ENCODE measurements at places on chromosomes 3 and 15.

GRCh38 chr15:28955993-28956421 lies 70.2 kb downstream of the APBA2 start:
- DNase-seq = no peak
- peaks cover 37% of the 10 kb centered on the region for H3K4me1 ChIP-seq
- peak overlapping the region; percentile 69 for H3K27ac ChIP-seq
- peaks cover 20% of the 10 kb centered on the region for H3K27me3 ChIP-seq
- peaks cover 1% of the 10 kb centered on the region for H3K36me3 ChIP-seq

DNA sequence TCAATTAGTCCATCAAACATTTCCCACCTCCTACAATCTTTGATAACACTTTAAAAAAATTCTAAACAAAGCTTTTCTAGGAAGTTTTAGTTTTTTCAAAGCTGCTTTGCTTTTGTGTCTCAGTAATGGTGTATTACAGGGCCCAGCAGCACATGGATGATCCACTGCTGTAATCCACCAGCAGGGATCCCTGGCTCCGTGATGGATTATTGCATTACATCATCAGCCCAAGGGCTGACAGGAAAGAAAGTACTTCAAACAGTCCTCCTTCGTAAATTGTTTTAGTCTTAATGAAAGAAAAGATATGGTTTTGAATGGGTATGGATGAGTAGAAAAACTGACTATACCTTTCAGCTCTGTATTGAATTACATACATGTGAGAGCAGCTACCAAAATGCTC lies 688.9 kb upstream of the NAALADL2 start:
- no peak overlapping the region for H3K27ac ChIP-seq
- no peak for DNase-seq
- H3K36me3 ChIP-seq = no peaks in the 10 kb centered on the region

- H3K36me3 ChIP-seq = peaks cover 21% of the 10 kb centered on the region
- no peaks in the 10 kb centered on the region for H3K27me3 ChIP-seq
- no peak for DNase-seq
- H3K4me3 ChIP-seq = no peak overlapping the region
- H3K27ac ChIP-seq = no peak overlapping the region
These were observed 3.4 kb upstream of the SELENOT start for GRCh38 chr3:150599611-150600297.

GRCh38 chr15:38127306-38127771 lies 125.3 kb upstream of the SPRED1 start:
- H3K36me3 ChIP-seq = no peaks in the 10 kb centered on the region
- peaks cover 36% of the 10 kb centered on the region for H3K27me3 ChIP-seq
- peaks cover 10% of the 10 kb centered on the region for H3K4me1 ChIP-seq
- H3K4me3 ChIP-seq = no peak overlapping the region
- no peak overlapping the region for H3K27ac ChIP-seq
- DNase-seq = no peak

DNA sequence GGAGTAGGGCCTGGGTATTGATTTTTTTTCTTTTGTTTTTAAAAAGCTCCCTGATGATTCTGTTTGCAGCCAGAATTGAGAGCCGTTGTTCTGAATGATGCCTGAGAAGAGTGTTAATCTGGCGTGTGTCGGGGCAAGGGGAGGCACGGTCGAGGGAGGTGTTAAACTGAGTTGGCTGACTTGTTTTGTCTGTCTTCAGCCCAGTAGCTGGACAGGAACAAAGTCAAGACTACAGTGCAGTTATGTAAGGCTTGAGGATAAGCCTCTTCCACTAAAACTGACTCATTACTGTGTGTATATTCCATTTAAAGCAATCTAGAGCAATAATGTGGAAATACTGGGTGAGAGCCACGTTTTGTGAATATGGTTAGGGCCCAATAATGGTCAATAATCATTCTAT lies 119.0 kb upstream of the DLG1 start:
- no peaks in the 10 kb centered on the region for H3K4me1 ChIP-seq
- no peaks in the 10 kb centered on the region for H3K36me3 ChIP-seq
- peaks cover 41% of the 10 kb centered on the region for H3K27me3 ChIP-seq
- no peak overlapping the region for H3K27ac ChIP-seq
- H3K4me3 ChIP-seq = no peak overlapping the region

- peaks cover 18% of the 10 kb centered on the region for H3K27me3 ChIP-seq
- no peak overlapping the region for H3K27ac ChIP-seq
- no peaks in the 10 kb centered on the region for H3K4me1 ChIP-seq
- no peak overlapping the region for H3K4me3 ChIP-seq
These were observed 258.8 kb upstream of the NR2E3 start for GRCh38 chr15:71551566-71551965.

GRCh38 chr15:85444122-85444745 lies 63.8 kb downstream of the AKAP13 start:
- peaks cover 4% of the 10 kb centered on the region for H3K27me3 ChIP-seq
- peaks cover 34% of the 10 kb centered on the region for H3K4me1 ChIP-seq

DNA sequence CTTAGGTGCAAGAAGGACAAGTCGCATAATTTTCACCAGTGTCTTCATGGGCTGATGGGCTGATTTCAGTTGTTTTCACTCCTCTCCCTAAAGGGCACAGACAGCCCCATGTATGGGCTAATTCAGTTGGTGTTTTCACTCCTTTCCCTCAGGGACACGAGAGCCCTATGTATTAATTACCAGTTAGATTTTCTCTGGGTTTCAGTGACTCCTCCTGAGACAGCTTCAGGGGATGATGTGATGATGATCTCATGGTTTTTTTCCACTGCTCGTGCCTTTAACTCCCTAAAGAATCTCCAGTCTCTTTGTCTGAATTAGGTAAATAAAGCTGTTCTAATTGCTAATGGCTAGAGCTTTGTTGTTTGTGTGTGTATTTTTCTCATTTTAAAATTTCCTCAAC lies 9.9 kb downstream of the RAMAC start:
- no peak overlapping the region for H3K4me3 ChIP-seq
- H3K27ac ChIP-seq = no peak overlapping the region
- H3K4me1 ChIP-seq = peaks cover 13% of the 10 kb centered on the region
- no peaks in the 10 kb centered on the region for H3K27me3 ChIP-seq
- no peak for DNase-seq

DNA sequence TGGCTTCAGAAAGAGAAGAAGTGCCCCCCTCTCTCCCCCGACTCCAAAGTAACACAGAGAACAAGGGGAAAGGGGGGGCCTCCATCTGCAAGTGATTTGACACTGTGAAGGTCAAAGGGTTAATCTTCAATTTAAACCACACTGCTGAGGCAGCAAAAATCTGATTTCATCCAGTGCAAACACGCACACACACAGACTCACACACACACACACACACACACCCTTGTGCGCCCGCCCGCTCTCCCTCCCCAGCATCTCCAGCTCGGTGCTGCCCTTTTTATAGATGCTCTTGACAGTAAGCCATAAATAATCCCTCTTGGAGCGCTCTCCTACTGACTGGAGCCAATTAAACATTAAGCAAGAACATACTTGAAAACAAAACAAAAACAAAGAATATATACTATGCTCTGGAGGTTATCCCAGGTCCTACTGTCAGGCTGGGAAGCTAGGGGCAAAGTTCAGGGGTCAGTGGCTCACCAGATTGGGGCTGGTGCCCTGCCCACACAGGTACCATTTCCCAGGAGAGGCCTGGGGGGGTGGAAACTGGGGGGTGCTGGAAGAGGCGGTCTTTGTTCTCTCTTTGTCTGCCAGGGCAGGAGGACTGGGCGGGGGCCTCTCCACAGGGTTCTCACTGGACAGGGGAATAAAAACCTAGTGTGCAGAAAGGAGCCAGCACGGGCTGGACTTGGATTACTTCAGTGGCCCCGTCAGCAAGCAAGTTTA lies 16.3 kb downstream of the BMF start:
- H3K27ac ChIP-seq = no peak overlapping the region
- DNase-seq = no peak
- peaks cover 28% of the 10 kb centered on the region for H3K4me1 ChIP-seq
- H3K36me3 ChIP-seq = no peaks in the 10 kb centered on the region

GRCh38 chr15:96737408-96737807 lies 406.9 kb downstream of the NR2F2 start:
- H3K36me3 ChIP-seq = no peaks in the 10 kb centered on the region
- H3K27me3 ChIP-seq = no peaks in the 10 kb centered on the region
- no peak for DNase-seq
- no peak overlapping the region for H3K4me3 ChIP-seq
- H3K27ac ChIP-seq = no peak overlapping the region

DNA sequence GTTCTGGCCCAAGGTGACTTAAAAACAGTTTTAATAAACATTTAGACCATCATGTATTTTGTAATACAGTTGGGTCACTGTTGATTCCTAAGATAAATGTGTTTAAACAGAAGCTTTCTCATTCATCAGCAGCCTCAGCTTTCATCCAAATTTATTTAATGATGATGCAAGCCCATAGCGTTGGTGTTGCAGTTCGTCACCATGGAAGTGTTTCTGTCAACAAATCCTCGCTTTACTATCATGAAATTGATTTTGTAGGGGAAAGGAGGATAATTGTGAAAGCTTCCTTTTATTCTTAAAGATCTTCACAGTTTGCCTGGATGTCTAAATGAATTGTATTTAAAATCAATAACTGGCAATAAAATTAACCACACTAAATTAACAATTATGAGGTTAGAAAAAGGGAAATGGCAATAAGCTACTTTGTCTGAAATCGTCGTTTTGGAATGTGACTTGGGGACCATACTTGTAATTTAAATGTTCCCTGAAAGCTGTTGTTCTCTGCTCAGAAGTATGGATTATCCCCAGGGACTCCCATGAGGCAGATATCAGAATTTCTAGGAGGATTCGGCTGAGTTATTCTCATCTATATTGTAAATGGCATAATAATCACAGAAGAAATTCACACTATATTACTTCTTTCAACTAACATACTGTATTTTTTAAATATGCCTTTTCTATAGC lies 29.0 kb downstream of the CMSS1 start:
- H3K4me1 ChIP-seq = peaks cover 18% of the 10 kb centered on the region
- H3K36me3 ChIP-seq = peaks cover 4% of the 10 kb centered on the region
- no peaks in the 10 kb centered on the region for H3K27me3 ChIP-seq
- no peak overlapping the region for H3K27ac ChIP-seq
- H3K4me3 ChIP-seq = no peak overlapping the region

GRCh38 chr3:58409663-58410062 lies 24.0 kb downstream of the PDHB start:
- no peak for DNase-seq
- H3K36me3 ChIP-seq = peaks cover 31% of the 10 kb centered on the region
- H3K27ac ChIP-seq = no peak overlapping the region
- no peak overlapping the region for H3K4me3 ChIP-seq

DNA sequence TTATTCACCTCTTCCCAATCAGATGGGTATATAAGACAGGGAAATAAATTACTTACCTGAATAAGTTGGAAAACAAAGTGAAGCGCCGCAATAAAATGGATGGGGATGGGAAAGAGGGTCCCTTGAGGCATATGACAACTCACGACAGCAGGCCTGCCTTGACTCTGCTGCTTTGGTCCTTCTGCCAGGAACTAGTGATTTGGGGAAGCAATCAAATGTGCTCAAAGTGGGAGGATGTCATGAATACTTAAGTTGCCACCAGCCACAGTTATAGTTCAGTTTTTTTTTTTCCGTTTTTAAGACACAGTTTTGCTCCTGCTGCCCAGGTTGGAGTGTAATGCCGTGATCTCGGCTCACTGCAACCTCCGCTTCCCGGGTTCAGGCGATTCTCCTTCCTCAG lies 4.6 kb downstream of the PARL start:
- H3K4me1 ChIP-seq = peaks cover 24% of the 10 kb centered on the region
- H3K4me3 ChIP-seq = no peak overlapping the region
- H3K36me3 ChIP-seq = peaks cover 18% of the 10 kb centered on the region
- H3K27ac ChIP-seq = no peak overlapping the region
- DNase-seq = no peak

DNA sequence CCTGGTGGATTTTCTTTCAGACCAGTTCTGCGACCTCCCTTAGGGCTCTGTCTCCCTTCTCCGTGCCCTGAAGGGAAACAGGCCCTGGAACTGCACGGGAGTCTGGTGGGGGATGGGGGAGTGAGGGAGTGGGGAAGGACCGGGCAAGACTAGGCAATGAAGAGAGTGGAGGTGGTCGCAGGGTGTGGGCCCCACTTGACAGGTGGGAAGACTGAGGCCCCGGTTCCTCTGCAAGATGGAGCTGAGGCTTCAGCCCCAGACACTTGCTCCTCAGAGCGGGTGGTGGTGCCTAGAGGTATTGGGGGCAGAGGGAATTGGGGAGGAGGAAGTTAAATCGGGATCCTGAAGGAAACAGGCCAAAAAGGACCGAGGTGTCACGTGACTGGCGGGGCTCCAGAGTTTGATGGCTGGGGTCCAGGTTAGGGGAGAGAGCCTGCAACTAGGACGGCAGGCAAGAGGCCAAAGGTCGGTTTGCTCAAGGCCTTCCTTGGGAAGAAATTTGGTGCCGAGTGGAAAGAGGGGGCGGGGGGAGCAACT lies 597 bp upstream of the CAMK1 start:
- DNase-seq = no peak
- H3K36me3 ChIP-seq = peaks cover 3% of the 10 kb centered on the region
- H3K27ac ChIP-seq = peak overlapping the region; percentile 74

DNA sequence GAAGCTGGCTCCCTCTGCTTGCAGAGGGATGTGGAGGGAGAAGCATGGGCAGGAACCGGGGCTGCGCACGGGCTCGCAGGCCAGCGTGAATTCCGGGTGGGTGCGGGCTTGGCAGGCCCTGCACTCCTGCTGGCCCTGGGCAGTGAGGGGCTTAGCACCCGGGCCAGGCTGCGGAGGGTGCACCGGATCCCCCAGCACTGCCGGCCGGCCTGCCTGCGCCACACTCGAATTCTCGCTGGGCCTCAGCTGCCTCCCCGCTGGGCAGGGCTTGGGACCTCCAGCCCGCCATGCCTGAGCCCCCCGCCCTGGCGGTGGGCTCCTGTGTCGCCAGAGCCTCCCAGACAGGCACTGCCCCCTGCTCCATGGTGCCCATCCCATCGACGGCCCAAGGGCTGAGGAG lies 47.6 kb upstream of the SPATA12 start:
- H3K27ac ChIP-seq = no peak overlapping the region
- peaks cover 17% of the 10 kb centered on the region for H3K27me3 ChIP-seq
- H3K4me1 ChIP-seq = peaks cover 4% of the 10 kb centered on the region
- H3K4me3 ChIP-seq = no peak overlapping the region
- no peaks in the 10 kb centered on the region for H3K36me3 ChIP-seq
- DNase-seq = no peak

- DNase-seq = peak; percentile 57
- peaks cover 10% of the 10 kb centered on the region for H3K4me1 ChIP-seq
- peaks cover 53% of the 10 kb centered on the region for H3K27me3 ChIP-seq
- H3K27ac ChIP-seq = no peak overlapping the region
These were observed 636 bp downstream of the TBC1D21 start for GRCh38 chr15:73873889-73874511.

- H3K4me1 ChIP-seq = no peaks in the 10 kb centered on the region
- H3K27me3 ChIP-seq = peaks cover 16% of the 10 kb centered on the region
- no peak overlapping the region for H3K4me3 ChIP-seq
These were observed 229.0 kb downstream of the TLE3 start for GRCh38 chr15:69868756-69869155.

Data from activated CD8-positive, alpha-beta memory T cell treated with anti-CD3 and anti-CD28 coated beads, Interleukin-2, amount 10 ng/mL, durations not matched to agents 7 days and 5 days (primary cell).